ENCODE measurements at places on chromosomes 4 and X.
A peak's percentile ranks its signal among the peaks of the same experiment; 100 is the strongest.

DNA sequence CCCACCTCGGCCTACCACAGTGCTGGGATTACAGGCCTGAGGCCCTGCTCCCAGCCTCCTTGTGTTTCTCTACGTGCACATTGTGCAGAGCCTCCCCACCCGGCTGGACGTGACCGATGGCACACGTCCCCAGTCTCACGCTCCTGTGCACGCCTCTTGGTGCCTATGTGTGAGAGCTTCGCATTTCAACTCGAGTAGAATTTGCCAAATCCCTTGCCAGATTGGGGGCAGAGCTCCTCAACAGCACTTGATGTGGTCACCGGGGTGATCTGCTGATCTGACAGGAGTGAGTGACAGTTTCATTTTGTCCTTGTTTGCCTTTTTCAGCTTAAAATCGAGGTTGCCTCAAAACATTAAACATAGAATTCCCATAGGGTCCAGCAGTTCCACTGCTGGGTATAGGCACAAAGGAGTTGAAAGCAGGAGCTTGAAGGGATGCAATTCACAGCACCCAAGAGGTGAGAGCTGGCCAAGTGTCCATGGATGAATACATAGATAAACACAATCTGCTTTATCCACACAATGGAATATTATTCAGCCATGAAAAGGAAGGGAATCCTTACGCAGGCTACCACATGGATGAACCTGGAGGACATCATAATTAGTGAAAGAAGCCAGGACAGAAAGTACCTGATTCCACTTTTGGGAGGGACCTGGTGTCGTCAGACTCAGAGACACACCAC, 17.6 kb downstream of the TMEM187 start:
- no peaks in the 10 kb centered on the region for H3K36me3 ChIP-seq
- no peak for DNase-seq
- H3K4me3 ChIP-seq: no peak overlapping the region
- peaks cover 4% of the 10 kb centered on the region for H3K4me1 ChIP-seq
- no peak overlapping the region for H3K27ac ChIP-seq

DNA sequence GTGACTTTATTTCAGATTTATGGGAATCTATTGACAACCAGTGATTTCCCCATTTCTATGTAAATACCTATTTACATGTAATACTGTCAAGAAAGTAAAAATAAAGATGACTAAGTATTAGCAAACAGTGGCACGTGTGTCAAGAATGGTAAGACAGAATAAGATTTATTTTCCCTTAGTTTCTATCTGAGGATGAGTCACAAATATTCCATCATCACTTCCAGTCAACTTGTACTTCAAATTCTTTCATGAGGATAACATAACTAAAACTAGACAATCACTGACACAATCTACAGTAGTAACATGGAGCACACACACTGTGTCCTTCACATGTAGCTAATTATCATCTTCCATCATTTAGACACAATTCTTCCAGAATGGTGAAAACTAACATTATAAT, 625.3 kb upstream of the PCDH7 start:
- no peak overlapping the region for H3K4me3 ChIP-seq
- no peaks in the 10 kb centered on the region for H3K36me3 ChIP-seq
- no peaks in the 10 kb centered on the region for H3K4me1 ChIP-seq
- H3K27me3 ChIP-seq: no peaks in the 10 kb centered on the region

- no peaks in the 10 kb centered on the region for H3K27me3 ChIP-seq
- H3K27ac ChIP-seq: no peak overlapping the region
- peaks cover 26% of the 10 kb centered on the region for H3K4me1 ChIP-seq
Observed at GRCh38 chr4:41192136-41192535, 22.2 kb downstream of the APBB2 start.

GRCh38 chr4:173436149-173436579, 37.2 kb upstream of the SCRG1 start:
- H3K36me3 ChIP-seq: no peaks in the 10 kb centered on the region
- no peaks in the 10 kb centered on the region for H3K4me1 ChIP-seq
- H3K27ac ChIP-seq: no peak overlapping the region
- no peaks in the 10 kb centered on the region for H3K27me3 ChIP-seq
- DNase-seq: no peak
- no peak overlapping the region for H3K4me3 ChIP-seq

DNA sequence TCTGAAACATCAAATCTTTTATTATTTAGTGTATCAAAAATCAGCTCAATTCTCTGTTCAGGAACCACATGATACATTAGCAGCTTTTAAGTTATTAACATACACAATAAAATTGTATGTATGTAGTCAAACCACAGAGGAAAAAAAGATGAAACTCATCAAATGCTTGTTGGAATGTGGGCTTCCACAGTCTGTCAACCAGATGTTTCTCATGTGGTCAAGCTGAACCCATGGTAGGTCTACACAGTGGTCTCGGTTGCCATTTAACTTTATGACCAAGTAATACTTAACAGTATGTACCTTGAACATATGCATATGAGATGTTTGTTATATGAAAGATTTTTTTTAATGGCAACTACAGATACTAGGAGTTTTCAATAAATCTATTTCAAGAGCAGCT, 427.8 kb downstream of the IL15 start:
- H3K4me1 ChIP-seq: no peaks in the 10 kb centered on the region
- no peak overlapping the region for H3K4me3 ChIP-seq
- no peak for DNase-seq
- H3K27me3 ChIP-seq: no peaks in the 10 kb centered on the region

DNA sequence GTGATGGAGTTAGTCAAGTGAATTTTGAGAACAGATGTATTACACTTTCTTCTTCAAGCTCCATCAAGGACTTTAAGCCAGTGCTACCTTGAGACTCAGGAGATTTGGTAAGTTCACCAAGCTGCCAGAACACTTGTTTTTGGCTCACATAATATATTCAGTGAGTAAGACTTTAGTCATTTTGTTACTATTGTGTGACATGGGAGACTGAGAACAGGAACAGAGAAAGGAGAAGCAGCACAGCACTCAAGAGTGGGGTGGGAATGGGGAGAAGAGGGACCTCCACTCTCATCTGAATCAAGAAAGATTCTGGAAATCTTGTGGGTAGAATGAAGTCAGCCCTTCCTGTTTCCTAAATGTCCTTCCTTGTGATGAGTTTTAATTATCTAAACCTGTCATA, 87.3 kb upstream of the TET2 start:
- no peaks in the 10 kb centered on the region for H3K27me3 ChIP-seq
- DNase-seq: peak; percentile 90
- H3K36me3 ChIP-seq: no peaks in the 10 kb centered on the region
- H3K4me1 ChIP-seq: peaks cover 48% of the 10 kb centered on the region
- peak overlapping the region; percentile 32 for H3K4me3 ChIP-seq
- peak overlapping the region; percentile 90 for H3K27ac ChIP-seq

GRCh38 chr4:101718810-101719209, 71.7 kb upstream of the BANK1 start:
- H3K36me3 ChIP-seq: no peaks in the 10 kb centered on the region
- no peak for DNase-seq
- H3K4me1 ChIP-seq: no peaks in the 10 kb centered on the region
- H3K4me3 ChIP-seq: no peak overlapping the region
- no peak overlapping the region for H3K27ac ChIP-seq

DNA sequence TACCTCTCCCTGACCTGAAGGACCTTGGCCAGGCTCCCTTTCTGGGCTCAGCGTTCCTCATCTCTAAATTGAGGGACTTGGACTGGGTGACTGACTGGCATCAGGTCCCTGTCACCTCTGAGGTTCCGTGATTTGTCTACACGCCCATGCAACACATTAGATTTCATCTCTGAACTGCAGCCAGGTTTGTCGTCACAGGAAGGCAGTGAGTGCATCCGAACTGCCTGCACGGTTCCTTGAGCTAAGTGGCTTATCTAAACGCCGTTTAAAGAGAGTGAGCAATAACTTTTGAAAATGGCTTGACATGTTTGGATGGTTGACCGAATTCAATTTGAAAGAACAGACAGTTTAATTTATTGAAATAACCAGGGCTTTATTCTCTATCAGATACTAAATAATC, 70.1 kb downstream of the PCYT1B start:
- H3K27ac ChIP-seq: no peak overlapping the region
- no peaks in the 10 kb centered on the region for H3K27me3 ChIP-seq
- H3K4me1 ChIP-seq: no peaks in the 10 kb centered on the region
- no peak overlapping the region for H3K4me3 ChIP-seq
- no peak for DNase-seq

GRCh38 chrX:10117301-10117700, 39.5 kb upstream of the CLCN4 start:
- H3K27ac ChIP-seq: no peak overlapping the region
- DNase-seq: no peak

GRCh38 chrX:53319614-53320542, 38.5 kb upstream of the IQSEC2 start:
- H3K27ac ChIP-seq: no peak overlapping the region
- no peak for DNase-seq
- H3K27me3 ChIP-seq: peaks cover 15% of the 10 kb centered on the region
- H3K4me1 ChIP-seq: no peaks in the 10 kb centered on the region
- H3K4me3 ChIP-seq: no peak overlapping the region

- no peak overlapping the region for H3K4me3 ChIP-seq
- DNase-seq: no peak
- no peak overlapping the region for H3K27ac ChIP-seq
- H3K36me3 ChIP-seq: no peaks in the 10 kb centered on the region
- no peaks in the 10 kb centered on the region for H3K27me3 ChIP-seq
- H3K4me1 ChIP-seq: no peaks in the 10 kb centered on the region
Observed at GRCh38 chr4:41424522-41424921, 113.4 kb upstream of the LIMCH1 start.

- DNase-seq: no peak
- no peak overlapping the region for H3K4me3 ChIP-seq
- peaks cover 8% of the 10 kb centered on the region for H3K4me1 ChIP-seq
- H3K27ac ChIP-seq: no peak overlapping the region
Observed at GRCh38 chrX:23664496-23664895, 2.8 kb upstream of the PRDX4 start.

- H3K4me3 ChIP-seq: no peak overlapping the region
- H3K27me3 ChIP-seq: no peaks in the 10 kb centered on the region
- H3K4me1 ChIP-seq: no peaks in the 10 kb centered on the region
- DNase-seq: no peak
Observed at GRCh38 chr4:17163156-17163771, 264.8 kb upstream of the LDB2 start.

DNA sequence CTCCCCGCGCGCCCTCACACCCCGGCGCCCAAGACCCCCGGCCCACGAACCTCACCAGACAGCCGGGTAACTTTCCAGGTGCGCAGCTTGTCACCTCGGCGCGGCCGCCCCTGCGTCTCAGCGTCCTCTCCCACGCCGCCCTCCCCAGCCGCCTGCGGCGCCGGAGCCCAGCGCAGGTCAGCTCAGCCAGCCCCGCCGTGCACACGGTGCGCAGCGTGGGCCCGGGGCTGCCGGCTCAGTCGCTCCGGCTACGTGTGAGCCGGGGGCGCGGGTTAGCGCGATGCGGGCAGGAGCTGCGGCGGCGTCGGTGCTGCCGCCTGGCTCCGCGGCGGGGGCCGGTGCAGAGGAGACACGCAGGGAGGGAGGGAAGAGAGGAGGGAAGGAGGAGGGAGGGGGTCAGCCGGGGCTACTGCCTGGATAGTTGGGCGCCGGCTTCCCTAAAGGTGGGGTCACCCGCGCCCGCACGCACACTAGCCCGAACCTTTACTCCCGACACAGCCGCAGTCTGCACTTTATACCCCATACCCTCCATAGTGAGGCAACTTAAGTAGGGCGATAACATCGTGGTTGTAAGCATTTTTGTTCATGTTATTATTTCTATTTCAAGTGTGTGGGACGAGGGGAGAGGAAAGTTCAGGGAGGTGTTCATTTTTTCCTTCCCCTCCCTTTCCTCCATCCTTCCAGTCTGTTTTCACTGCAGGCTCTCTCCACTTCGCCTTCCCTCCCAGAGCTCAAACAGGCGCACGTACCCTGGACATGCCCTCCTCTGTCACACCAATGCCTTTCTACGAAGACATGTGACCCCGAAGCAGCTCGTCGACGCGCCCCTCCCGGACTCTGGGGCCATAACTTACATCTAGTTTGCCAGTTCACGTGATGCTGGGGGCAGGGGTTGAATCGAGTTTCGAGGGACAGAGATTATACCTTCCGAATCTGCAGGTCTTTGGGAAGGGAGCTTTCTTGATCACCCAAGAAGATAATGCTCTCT, at the start of gene PRKG2:
Gene PRKG2 (minus strand): TSS at position 342 of the 988 bp plus-strand sequence. CDS start 10,175 bp downstream, outside the sequence.
- no peak for DNase-seq
- no peaks in the 10 kb centered on the region for H3K36me3 ChIP-seq
- H3K4me3 ChIP-seq: no peak within 1 kb of the TSS
- peaks cover 2% of the 10 kb centered on the region for H3K27me3 ChIP-seq
- no peak within 1 kb of the TSS for H3K27ac ChIP-seq

- H3K36me3 ChIP-seq: no peaks in the 10 kb centered on the region
- no peak overlapping the region for H3K4me3 ChIP-seq
- no peaks in the 10 kb centered on the region for H3K4me1 ChIP-seq
Observed at GRCh38 chr4:106618956-106619355, 250.4 kb upstream of the GIMD1 start.

- H3K4me1 ChIP-seq: no peaks in the 10 kb centered on the region
- no peak overlapping the region for H3K27ac ChIP-seq
- H3K4me3 ChIP-seq: no peak overlapping the region
- no peaks in the 10 kb centered on the region for H3K36me3 ChIP-seq
- no peaks in the 10 kb centered on the region for H3K27me3 ChIP-seq
- DNase-seq: no peak
Observed at GRCh38 chr4:151291485-151291884, 14.5 kb downstream of the PRSS48 start.

DNA sequence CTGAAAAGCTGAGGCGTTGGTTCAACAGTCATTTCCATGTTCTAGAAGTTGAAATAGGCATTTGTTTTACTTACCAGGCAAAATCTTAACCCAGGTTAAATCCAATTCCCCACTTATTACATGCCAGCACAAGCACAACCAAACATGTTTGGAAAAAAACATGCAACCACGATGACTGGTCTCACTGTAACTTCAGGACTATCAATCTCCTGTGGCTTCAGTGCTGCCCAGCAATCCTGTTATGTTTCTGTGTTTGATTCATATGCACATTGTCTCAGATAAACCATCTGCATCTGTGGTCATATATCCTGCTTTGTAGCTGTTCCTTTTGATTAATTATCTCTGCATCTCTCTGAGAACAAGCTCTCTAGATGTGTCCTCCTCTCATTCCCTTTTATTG, 28.3 kb downstream of the PRDM8 start:
- H3K4me3 ChIP-seq: no peak overlapping the region
- H3K27me3 ChIP-seq: 0 out of 2 replicates have a peak, but pooled peaks cover 1% of the 10 kb centered on the region
- H3K4me1 ChIP-seq: peaks cover 21% of the 10 kb centered on the region

- no peak overlapping the region for H3K4me3 ChIP-seq
- H3K36me3 ChIP-seq: no peaks in the 10 kb centered on the region
- H3K27me3 ChIP-seq: no peaks in the 10 kb centered on the region
- H3K27ac ChIP-seq: no peak overlapping the region
Observed at GRCh38 chr4:134390319-134390718, 188.7 kb upstream of the PABPC4L start.

DNA sequence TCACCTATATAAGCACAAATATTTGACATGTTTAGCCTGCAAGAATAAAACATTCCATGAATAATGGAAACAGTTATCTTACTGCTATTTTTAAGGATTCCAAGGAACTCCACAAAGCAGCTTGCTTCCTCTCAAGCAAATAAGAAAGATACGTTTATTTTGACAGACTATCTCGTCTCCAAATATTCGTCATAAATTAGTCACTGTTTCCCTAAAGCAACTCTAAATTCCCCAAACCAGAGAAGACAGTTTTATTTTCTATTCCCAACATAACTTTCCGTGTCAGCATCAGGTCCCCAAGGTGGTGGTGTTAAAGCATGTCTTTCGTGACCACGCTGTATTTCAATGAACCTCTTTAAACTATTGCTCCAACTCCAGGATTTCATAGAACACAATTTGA, 24.3 kb upstream of the DKK2 start:
- no peak for DNase-seq
- no peaks in the 10 kb centered on the region for H3K4me1 ChIP-seq
- no peak overlapping the region for H3K27ac ChIP-seq
- no peak overlapping the region for H3K4me3 ChIP-seq
- H3K27me3 ChIP-seq: no peaks in the 10 kb centered on the region

- H3K4me1 ChIP-seq: no peaks in the 10 kb centered on the region
- DNase-seq: no peak
- H3K36me3 ChIP-seq: no peaks in the 10 kb centered on the region
- no peaks in the 10 kb centered on the region for H3K27me3 ChIP-seq
- no peak overlapping the region for H3K4me3 ChIP-seq
Observed at GRCh38 chr4:100369871-100370270, 148.0 kb downstream of the EMCN start.

All from GM12878 (cell line).